ENCODE measurements at places on chromosomes 12 and 14.

GRCh38 chr12:39572551-39572950 is 47.1 kb downstream of the ABCD2 start:
- DNase-seq = no peak

DNA sequence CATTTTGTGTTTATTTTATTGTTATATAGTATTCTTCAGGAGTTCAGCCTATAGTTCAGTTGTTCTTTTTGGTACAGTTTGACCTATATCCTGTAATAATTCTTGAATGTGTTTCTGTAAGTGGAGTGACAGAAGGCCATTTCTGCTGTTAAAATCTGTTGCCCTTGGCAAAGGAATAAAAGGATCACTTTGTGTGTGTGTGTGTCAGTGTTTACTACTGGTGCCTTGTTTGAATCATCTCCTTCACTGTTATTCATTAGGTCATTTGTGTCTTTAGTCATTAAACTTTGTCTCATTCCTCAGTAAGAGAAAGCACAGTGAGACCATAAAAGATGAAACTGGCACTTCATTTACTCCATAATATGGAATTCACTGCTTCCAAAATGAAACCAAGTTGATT is 130.7 kb downstream of the TMTC2 start:
- no peak for DNase-seq

- no peak for DNase-seq
Measured at GRCh38 chr14:95365401-95365800, 45.7 kb upstream of the CLMN start.

GRCh38 chr12:97537501-97537900 is 74.9 kb downstream of the RMST start:
- DNase-seq = no peak

DNA sequence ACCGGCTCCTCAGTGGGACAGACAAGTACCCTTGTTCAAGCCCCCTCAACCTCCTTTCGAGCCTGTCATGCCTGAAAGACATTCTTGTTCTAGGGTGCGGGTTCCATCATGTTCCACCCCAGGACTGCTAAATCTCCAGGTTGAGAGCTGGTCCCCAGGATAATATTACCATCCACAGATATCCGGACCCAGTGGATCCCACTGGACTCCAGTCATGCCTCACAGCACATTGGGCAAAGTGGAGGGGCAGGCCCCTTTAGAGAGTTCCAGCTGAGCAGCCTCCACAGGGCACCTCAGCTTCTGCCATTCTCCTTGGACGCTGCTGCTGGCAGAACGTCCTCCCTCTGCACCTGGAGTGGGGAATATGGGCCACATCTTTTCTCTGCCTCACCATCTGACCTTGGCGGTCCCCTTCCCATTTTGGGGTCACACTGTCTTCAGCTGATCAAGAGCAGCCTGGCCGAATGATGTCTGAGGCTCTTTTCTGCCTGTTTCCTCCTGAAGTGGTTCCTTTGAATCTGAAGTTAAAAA is 137.4 kb downstream of the BCL11B start:
- DNase-seq = no peak

DNA sequence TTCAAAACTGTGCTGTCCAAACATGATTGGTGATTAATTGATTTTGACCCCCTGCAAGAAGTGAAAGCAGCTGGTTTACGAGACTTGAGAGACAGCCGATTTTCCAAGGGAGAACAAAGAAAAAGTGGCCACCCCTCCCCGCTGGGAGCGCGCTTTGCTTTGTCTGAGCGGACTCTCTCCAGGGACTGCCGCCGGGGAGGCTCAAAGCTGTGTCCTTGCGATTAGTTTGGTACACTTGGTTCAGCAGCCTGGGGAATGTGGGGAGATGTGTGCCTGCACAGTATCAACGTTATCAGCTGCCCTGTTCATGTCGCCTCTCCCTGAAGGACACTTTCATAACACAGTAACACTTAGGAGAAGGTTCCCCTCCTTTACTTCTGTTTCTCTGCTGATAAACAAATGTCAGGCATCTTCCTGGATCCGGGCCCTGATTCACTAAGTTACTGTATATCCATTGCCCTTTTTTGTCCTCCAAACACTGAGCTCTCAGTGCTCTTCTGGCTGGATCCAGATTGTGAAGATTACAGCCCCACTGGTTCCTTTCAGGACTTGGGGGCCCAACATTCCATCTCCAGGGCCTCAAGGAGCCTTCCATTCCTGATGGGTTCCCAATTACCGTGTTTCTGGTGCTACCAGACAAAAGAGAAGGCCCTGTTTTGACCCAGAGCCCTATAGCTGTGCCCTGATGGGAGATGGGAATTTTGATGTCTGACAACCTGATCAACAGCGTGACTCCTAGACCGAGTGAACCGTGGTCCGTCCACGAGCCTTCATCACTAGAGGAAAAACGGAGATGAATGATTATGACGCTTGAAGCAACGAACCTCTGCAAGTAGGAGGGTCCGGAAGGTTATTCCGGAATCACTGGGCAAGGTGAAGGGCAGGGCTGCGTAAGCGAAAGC is 31.7 kb upstream of the TUBA1C start:
- DNase-seq = no peak

DNA sequence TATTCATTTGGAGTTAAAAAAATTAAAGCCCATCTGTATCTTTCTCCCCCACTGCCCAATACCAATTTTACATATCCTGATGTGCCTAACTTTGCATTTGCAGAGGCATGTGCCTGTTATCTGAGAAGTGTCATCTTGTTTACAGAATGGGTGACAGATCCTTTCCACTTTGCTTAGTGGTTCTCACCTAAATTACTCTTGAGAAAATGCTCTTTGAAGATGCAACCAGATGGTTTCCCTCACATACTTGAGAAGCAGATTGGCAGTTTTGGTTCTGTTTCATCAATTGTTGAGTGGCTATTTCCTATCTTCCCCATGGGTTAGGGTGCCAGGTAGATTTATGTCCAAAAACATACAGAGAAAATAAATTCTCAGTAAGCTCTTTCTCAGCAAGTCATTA is 1051.4 kb upstream of the ATXN7L3B start:
- DNase-seq = no peak

DNA sequence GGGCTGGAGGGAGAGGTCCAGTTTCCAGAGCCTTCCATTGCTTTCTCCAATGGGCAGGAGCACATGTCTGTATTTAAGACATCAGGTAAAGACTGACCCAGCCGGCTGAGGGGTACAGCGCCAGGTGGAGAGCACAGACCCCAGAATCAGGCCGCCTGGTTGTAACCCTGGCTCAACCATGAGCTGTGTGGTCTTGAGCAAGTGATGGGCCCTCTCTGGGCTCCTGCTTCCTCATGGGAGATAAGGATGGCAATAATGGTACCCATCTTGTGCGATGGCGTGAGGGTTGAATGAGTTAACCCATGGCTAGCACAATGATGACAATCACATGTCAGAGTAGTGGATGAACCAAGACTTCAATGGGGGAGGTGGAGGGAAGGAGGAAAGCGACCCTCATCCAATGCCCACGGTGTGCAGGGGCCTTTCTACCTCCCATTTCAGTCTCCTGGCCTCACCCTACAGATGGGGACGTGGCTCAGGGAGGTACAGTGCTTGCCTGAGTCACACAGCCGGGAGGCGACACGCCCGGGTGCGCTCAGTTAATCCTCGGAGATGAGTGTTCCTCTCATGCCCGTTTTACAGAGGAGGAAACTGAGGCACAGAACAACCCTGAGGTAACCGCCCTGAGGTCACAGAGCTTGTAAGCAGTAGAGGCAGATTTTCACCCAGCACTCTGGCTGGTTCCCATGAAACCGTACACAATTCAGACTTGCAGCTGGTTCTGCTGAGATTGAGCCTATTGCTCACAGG is 163.9 kb downstream of the RBM19 start:
- no peak for DNase-seq

- DNase-seq = no peak
Measured at GRCh38 chr12:77830583-77831351, at the start of gene NAV3. Gene NAV3 (plus strand): TSS chr12:77830894. CDS start chr12:77831462, 568 bp downstream.

GRCh38 chr14:36176524-36176923 is at the start of gene PTCSC3:
Gene PTCSC3 (minus strand): TSS chr14:36176722.
- no peak for DNase-seq

DNA sequence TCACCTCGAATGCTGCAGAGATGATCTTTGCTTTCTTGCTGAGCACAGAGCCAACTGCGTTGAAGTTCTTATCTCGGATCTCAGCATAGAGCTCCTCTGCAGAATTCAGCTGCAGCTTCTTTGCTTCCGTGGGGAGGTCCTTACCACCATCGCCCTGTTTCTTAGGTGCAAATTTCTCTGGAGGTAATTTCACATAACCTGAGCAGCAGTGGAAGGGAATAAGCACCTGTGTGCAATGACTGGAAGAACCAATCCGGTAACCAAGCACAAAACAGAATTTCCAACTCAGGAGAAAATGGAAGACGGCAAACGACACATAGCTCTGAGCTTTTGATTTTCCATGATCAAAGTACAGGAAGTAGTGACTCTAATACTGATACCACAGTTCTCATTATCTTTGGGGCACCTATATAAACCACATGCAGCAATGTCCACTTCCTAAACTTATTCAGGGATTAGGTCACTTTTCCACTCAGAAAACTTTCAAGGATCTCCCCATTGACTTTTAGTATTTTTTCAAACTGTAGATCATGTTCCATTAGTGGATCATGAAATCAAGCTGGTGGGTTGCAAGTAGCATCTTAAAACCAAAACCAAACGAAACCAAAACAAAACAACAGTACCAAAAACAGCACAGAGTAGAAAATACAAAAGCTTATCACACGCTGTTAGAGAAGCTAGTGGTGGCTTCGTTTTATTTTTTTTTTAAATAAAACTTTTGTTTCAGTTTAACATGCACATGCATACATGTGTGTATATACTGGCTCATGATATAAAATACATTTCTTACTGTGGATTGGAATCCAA is 18.9 kb upstream of the DIABLO start:
- no peak for DNase-seq

DNA sequence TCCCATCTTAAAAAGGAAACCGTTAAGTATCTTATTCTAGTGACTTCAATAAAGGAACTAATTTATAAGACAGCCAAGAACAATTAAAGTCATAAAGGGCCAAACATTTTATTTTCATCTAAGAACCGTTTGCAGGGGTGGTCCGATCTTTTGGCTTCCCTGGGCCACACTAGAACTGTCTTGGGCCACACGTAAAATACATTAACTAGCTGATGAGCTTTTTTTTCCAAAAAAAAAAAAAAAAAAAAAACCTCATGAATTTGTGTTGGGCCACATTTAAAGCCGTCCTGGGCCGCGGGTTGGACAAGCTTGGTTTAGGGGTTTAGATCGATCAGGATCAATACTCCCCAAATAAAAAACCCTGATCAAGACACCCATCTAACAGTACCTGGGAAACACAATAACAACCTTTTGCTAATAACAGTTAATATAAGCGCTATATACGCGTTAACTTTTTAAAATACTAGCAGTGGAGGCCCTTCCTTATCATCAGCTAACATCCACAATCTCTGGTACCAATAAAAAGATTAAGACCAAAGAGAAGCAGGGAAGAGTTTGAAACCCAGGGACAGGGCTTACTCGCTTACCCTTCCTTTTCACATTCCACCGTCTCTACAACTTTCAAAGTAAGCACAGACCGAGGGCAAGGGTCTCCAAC is 1.1 kb downstream of the NAP1L1 start:
- no peak for DNase-seq

- no peak for DNase-seq
Measured at GRCh38 chr14:67510836-67511235, 22.3 kb upstream of the PLEKHH1 start.

GRCh38 chr12:91954747-91955146 is 190.9 kb downstream of the BTG1 start:
- DNase-seq = no peak

DNA sequence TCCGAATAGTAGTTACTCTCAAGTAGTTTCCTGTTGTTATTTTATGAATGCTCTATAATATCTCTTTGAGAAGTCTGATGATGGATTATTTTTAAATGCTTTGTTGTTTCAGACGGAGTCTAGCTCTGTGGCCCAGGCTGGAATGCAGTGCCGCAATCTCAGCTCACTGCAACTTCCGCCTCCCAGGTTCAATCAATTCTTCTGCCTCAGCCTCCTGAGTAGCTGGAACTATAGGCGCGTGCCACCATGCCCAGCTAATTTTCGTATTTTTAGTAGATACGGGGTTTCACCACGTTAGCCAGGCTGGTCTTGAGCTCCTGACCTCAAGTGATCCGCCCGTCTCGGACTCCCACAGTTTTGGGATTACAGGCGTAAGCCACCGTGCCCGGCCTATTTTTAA is 1.4 kb upstream of the OS9 start:
- no peak for DNase-seq

DNA sequence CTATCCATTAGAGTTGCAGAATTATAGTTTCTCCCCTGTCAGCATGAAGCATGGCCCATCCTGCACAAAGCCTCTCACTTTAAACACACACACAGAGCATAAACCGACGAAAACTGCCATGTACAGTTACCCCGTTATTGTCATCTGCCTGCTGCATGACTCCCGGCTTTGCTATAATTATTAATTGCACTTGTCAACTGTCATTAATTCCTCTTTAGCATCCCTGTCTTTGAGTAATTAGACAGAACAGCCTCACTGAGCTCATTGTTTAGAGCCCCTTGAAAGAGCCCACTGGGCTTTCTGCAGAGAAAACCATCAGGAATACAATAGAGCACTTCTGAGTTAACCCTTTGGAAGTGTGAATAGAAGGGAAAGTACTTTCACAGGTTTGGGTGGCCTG is 307.2 kb upstream of the SOX5 start:
- DNase-seq = no peak

DNA sequence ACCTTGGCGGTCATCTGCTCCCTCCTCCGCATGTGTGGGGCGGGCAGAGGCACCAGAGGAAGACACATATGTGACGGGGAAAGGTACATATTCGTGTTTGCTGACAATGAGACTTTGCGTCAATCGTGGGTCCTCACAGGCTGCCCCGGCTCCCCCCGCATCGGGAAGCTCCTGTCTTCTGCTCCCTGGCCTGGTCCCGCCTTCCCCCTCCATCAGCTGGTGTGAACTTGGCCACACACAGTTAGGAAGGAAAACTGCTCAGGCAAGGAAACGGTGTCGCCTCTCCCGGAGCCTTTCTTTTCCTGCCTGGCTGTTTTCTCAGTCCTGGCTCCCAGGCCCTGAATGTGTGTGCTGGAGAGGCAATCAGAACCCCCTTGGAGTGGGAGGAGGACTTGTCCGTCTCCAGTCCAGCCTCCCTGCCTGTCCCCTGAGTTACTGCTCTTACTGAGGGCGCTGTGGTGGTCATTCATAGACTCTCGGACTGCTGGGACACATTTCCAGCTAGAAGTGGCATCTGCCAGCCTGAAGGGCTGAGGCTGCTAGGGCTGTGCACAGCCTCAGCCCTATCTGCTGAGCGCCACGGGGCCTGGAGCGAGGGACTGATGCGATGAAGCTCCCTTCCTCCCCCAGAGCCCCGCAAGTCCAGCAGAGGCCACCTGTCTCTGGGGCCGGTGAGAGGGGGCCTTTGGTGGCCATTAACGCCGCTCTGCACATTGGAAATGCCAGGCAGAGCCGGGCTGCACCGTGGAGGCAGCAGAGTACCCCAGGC is 44.2 kb upstream of the TSPAN9 start:
- no peak for DNase-seq

GRCh38 chr14:83419420-83419819 is 1885.8 kb upstream of the SEL1L start:
- no peak for DNase-seq

DNA sequence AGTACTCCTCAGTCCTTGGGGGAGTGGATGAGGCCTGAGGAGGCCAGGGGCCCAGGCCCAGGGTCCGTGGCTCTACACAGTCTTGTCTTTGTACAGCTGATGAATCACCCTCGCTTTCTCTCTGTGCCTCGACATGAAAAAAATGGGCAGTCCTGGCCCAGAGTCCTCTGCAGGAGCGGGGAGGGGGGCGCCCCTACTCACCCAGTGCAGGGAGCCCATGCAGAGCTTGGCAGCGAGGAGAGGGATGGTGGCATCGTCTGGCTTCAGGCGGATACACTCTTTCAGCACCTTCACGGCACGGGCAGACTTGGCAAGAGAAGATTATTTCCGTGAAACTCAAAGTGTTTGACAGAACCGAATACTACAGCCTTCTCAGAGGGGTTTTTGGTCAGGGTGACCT is 159.3 kb downstream of the TTC7B start:
- no peak for DNase-seq
